Uterus (tissue), 4 donors: ENCODE measurements at places on chromosomes 11 and 22. TPM values are rescaled to one million over a fixed set of nuclear protein-coding genes. Genes with fewer than 3 reads are reported as not detected.

The ROM1 gene
- total RNA-seq: 11.9 TPM

The PHLDA2 gene
- not detected for total RNA-seq

DNA sequence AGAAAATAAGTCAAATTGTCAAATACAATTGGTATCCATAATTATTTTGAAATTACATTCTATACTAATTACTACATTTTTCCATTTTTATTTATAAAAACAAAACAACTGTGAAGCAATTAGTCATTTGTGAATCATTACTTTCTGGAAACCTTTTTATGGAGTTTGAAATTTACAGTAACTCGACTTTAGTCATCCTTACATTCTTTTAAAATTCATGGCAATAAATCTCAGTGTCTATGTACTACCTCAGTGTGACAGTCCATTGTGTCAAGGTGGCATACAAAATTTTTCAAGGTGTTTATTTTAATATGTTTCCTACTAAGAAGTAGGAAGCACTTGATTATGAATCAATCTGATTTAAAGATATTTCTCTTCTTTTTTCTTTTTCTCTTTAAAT is 1949.4 kb upstream of the RAG2 start:
- DNase-seq: no peak
- H3K27me3 ChIP-seq: no peaks in the 10 kb centered on the region
- no peak overlapping the region for H3K4me3 ChIP-seq
- H3K4me1 ChIP-seq: no peaks in the 10 kb centered on the region

- no peaks in the 10 kb centered on the region for H3K4me1 ChIP-seq
- H3K27ac ChIP-seq: no peak overlapping the region
- no peaks in the 10 kb centered on the region for H3K27me3 ChIP-seq
- no peak for DNase-seq
- no peaks in the 10 kb centered on the region for H3K36me3 ChIP-seq
These were observed 17.6 kb upstream of the ASCC2 start for GRCh38 chr22:29855611-29856181.

DNA sequence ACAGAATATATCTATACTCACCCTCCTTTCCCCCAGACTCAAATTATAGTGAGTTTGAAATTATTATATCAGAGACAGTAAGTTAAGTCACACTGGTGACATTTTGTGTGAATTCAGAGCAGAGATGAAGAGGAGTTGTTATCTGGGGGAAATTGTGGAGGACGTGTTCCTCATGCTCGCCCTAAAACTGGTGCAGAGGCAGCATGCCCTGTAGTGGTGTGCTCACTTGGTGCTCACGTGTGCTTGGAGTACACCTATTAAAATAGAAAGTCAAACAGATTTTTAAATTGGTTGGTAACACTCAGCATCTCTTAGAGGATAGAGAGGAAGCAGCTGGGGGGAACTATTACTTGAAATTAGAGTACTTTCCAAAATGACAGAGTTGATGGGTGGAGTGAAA is 51.6 kb upstream of the ADSL start:
- H3K4me1 ChIP-seq: no peaks in the 10 kb centered on the region
- no peak overlapping the region for H3K27ac ChIP-seq
- no peaks in the 10 kb centered on the region for H3K27me3 ChIP-seq
